ENCODE measurements at places on chromosomes 4 and X. TPM values are rescaled to one million over a fixed set of nuclear protein-coding genes. Genes with fewer than 3 reads are reported as not detected.

DNA sequence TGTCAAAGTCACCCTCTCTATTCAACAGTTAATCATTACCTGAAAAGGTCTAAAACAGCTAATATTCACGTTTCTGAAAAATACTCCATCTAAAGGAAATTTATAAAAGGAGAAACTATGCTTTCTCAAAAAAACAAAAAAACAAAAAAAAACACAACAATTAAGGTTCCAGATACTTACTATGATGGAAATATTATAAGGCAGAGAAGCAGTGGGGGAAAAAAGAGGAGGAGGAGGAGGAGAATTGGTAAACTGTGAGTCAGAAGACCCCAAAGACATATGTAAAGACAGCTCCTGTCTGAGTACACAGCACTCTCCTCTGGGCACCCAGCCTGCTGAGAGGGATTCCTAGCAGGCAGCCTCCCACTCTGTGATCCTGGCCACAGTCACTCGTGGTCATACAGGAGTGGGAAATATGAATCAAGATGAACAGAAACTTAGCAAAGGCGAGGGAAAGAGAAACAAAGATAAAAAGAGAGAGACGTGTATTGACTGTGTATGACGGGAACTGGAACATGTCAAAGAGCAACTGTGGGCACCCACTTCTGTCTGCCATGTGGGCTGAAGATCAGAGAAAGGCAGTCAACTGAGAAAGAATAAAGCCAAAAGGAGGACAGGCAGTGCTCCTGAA is 12.5 kb downstream of the KLHL15 start:
- no peak for DNase-seq

DNA sequence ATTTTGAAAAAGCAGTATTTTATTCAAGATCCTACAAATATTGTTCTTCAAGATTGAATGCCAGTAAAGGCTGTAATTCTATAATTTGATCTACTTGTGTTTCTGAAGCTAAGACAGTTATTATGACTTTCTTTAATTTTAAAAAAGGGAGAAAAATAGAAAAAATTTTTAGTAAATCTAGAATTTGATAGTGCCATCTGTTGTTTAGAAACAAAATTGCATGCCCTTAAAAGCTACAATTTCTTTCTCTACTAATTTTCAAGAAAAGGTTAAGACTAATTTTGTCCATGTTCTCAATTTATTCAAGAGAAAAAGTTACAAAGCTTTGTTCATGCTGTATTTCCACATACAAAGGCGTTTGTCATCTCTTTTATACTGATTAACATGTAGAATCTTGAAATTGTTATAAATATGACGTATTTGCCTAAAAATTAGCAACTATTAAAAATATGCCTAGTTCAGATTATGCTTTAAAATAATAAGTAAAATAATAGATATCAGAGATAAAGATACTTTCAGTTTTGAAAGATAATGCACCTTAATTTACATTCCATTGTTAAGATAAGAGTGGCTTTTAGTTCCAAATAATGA is 25.6 kb upstream of the MMRN1 start:
- DNase-seq: no peak

- no peak for DNase-seq
These were observed 81.8 kb upstream of the NAP1L5 start for GRCh38 chr4:88779431-88779830.

- no peak for DNase-seq
These were observed 1.4 kb downstream of the ARHGEF6 start for GRCh38 chrX:136779346-136779781.

- DNase-seq: no peak
These were observed 531.5 kb downstream of the ANKRD50 start for GRCh38 chr4:124181039-124181438.

- no peak for DNase-seq
These were observed 118.9 kb upstream of the GK2 start for GRCh38 chr4:79526641-79527565.

DNA sequence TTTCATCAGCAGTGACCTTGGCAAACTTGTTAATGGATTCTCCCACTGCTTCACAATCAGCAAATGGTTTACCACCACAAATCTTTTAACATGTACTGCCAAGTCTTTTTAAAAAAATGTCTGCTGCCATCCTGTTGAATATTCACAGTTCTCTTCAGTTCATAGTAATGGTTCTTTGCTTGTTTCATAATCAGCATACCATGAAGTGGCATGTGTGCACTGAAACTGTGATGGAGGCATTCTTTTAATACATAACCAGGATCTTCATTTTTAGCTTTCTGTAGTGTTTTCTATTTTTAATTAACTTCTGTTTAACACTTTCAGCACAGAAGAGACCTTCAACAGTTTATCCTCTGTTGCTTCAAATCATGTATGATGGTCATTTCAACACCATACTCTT is 230.1 kb upstream of the ARSJ start:
- DNase-seq: no peak

Gene BEND2
- polyA plus RNA-seq: not detected

DNA sequence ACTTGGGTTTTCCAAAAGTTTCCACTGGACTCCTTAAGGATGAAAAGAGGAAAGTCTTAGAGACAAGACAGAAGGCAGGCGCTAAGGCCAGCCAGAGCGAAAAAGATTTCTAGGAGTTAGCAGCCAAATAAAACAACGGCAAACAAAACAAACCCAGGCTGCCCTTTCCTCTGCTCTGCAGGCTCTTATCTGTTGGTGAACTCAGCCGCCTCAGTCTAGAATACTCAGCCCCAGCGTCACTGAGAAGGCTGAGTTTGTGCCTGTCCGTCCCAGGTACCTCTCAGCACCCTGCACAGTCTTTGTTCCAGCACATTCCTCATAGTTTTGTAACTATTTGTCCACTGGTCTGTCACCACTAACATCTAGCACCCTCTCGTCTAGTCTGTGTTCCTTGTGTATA is 75.6 kb upstream of the FAM9C start:
- DNase-seq: no peak

Gene SLC39A8
- 8.1 TPM for polyA plus RNA-seq

GRCh38 chr4:31083456-31083855 is 363.3 kb downstream of the PCDH7 start:
- no peak for DNase-seq

DNA sequence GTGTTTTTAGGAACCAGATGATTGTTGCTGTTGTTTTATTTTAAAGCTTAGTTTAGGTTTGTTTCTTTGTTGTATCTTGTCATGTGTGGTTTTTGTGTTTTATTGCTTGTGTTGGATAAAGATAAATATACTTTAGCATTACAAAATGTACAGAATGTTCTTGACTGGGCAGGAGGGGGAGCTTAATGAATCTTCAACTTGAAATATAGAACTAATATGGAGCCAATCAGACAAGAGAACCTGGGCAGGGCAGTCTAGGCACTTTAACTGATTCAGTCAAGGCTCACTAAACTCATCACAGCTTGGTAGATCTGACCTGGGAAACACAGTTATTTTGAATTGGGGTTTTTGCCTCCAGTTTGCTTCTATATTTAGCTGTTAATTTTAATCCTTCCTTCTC is 304.2 kb downstream of the ARHGAP24 start:
- DNase-seq: no peak

Gene PNMA5
- 0.04 TPM for polyA plus RNA-seq

DNA sequence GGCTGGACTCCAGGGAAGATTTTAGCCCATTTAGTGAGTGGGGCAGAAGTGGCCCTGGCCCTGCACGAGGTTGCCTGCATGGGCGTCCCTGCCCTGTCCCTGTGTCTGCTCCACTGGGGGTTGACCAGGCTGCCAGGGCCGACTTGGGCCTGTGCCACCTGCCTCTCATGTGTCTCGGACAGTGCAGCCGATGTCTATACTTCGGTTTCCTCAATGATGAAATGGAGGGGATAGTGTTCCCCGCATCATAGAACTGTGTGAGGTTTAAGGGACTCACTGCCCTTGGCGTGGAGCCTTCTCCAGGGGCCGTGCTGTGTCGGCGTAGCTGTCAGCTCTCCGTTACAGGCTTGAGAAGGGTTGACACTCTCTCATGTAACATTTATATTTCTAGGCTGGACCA is 27.0 kb upstream of the MSANTD1 start:
- no peak for DNase-seq

DNA sequence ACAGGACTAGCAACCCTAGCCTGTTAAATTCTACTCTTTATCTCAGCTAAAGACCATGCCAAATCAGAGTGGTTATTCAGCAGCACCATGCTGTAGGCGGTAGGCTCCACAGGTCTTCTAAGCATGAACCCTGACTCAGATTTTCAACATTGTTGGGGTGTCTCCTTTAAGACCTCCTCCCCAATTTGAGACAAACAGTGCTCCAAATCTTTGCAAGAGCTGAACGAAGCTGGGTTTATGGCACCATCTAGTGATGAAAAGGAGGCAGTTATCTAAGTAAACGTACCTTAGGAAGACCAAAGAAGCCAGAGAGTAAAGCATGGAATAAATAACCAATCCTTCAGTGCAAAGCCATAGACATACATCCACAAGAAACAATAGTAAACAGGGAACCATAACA is 334.5 kb upstream of the SLC7A11 start:
- no peak for DNase-seq

DNA sequence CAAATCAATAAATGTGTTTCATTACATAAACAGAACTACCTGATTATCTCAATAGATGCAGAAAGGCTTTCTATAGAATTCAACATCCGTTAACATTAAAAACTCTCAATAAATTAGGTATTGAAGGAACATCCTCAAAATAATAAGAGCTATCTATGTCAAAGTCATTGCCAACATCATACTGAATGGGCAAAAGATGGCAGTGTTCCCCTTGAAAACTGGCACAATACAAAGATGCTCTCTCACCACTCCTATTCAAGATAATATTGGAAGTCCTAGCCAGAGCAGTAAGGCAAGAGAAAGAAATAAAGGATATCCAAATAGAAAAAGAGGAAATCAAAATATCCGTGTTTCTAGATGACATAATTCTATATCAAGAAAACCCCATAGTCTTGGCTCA is 466.4 kb downstream of the MAGEE1 start:
- no peak for DNase-seq

DNA sequence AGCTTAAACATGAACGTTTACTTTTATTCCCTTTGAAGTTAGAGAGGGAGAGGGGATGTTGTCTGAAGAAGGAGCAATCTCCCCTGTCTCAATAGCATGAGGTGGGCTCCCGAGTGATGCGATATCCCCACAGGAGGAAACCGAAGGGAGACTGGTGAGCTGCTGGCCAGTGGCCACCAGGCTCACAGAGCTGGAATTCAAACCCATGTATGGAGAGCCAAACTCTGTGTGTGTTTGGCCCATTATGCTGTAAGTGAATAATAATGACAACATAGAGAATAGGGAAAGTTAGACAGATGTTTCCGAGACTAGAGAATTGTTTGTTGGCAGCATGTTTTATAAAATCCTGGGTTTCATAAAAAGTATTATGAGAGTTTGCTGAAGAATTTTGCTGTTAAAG is 66.1 kb upstream of the CLNK start:
- no peak for DNase-seq

Data from urinary bladder (tissue), 4 donors.